Stimulated activated CD8-positive, alpha-beta memory T cell treated with anti-CD3 and anti-CD28 coated beads, Interleukin-4, amount 100 ng/mL, for 1 hour (primary cell): ENCODE measurements at places on chromosomes 6 and 20.

DNA sequence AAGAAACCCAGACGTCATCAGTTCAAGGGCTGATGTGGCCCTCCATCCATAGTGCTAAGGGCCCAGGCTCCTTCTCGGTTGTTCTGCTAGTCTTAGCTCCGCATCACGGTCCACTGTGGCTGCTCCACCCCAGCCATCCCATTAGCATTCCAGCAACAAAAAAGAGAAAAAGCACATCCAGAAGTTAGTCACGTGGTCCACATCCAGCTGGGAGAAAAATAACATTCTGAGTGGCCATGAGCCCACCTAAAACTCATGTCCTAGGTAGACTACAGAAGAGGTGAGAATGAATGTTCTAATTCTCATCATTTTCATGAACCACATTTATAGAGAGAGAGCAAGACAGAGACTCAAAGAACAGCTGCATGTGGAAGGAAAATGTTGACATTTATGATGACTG, 49.4 kb upstream of the TAB2 start:
- no peak for DNase-seq

DNA sequence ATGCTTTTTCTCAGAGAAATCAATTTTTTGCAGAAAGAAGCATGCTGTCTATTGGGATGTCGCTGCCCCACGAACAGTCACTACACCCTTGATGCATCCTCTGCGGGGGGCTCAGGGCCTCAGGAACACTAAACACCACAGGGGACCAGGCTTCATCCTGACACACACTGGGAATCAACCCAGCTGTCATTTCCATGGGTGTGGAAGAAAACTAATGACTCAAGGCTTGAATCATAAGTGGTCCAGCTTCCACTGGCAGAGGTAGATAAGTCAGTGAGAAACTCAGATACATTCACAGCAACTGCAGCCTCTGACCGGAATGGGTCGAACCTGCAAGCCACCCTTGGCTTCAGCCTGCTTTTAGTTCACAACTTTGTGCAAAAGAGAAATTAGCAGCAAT, 81.3 kb upstream of the SPTLC3 start:
- no peak for DNase-seq

GRCh38 chr6:126067073-126067472, 80.7 kb downstream of the TRMT11 start:
- no peak for DNase-seq

- DNase-seq = no peak
These were observed 4.6 kb downstream of the TGM3 start for GRCh38 chr20:2300420-2300819.

DNA sequence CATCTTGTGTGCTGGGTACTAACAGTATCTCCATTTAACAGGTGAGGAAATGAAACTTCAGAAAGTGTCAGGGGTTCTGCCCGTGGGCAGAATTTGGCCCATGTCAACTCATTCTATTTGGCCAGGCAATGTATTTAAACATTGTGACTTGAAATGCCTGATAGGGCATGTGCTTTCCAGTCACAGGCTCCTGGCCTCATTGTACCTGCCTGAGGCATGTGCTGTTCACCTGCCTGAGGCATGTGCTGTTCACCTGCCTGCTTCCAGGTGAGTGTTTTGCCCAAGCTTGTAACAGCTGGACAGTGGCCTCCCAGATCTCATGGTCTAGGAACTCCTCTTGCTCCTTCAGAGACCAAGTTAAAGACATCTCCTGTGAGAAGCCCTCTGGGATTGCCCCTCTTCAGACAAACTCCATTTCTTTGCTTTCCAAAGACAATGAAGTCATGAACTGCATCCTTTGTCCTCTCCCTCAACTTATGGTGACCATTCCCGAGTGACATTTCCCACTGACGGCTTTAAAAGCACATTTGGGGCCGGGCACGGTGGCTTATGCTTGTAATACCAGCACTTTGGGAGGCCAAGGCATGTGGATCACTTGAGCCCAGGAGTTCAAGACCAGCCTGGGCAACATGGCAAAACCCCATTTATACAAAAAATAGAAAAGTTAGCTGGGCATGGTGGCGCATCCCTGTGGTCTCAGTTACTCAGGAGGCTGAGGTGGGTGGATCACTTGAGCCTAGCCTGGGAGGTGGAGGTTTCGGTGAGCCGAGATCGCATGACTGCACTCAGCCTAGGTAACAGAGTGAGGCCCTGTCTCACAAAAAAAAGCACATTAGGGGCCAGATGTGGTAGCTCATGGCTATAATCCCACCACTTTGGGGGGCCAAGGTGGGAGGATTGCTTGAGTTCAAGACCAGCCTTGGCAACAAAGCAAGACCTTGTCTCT, 48.7 kb downstream of the BCAS4 start:
- DNase-seq = no peak

DNA sequence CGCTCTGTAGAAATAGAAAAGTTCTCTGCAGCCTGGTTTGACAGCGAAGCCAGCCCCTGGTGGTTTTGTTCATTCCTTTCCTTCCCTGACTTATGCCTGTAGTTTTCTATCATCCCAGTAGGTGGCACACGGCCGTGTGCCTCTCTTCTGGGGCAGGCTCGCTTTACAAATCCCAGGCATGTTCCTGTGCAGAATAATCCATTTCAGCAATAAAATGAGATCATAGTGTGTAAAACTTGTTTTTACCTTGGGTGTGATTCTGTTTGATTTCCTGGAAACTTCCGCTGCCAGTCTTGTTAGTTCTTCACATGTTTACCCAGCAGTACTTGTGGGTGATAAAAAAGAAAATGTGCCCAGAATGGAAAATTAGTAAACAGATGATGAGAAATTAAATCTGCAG, 7.4 kb upstream of the INSM1 start:
- no peak for DNase-seq

DNA sequence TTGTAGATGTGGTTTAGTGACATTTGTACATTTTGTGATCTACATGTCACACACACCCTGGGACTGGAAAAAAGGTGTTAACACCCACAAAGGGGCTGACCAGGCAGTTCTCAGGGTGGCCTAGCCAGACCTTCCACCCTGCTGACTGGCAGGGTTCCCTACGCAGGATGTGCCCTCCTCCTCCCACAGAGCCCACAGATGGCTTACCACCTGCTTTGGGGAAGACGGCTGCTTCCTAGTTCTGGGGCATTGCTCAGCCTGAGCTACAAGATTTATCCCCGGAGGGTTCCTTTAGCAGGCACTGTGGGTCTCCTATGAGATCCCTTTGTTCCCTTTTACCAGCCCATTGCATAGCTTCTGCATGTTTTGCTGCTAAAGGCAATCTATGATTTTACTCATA, 35.1 kb downstream of the SNAP25 start:
- no peak for DNase-seq

DNA sequence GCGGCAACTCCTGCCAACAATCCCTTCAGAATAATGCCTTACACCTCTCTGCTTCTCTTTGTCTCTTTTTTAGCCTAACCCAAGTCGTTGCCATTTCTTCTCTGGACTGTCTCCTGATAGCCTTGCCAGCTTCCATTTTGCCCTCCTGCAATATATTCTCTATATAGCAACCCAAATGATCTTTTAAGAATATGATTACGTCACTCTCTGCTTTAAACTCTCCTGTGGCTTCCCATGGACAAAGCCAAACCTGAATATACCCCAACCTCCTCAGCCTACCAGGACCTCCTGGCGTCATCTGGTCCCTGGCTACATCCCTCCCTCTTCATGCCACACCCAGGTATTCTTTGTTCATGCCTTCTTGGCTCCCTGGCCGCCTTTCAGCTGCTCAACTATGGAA, 126.5 kb upstream of the KCNK16 start:
- DNase-seq = no peak

DNA sequence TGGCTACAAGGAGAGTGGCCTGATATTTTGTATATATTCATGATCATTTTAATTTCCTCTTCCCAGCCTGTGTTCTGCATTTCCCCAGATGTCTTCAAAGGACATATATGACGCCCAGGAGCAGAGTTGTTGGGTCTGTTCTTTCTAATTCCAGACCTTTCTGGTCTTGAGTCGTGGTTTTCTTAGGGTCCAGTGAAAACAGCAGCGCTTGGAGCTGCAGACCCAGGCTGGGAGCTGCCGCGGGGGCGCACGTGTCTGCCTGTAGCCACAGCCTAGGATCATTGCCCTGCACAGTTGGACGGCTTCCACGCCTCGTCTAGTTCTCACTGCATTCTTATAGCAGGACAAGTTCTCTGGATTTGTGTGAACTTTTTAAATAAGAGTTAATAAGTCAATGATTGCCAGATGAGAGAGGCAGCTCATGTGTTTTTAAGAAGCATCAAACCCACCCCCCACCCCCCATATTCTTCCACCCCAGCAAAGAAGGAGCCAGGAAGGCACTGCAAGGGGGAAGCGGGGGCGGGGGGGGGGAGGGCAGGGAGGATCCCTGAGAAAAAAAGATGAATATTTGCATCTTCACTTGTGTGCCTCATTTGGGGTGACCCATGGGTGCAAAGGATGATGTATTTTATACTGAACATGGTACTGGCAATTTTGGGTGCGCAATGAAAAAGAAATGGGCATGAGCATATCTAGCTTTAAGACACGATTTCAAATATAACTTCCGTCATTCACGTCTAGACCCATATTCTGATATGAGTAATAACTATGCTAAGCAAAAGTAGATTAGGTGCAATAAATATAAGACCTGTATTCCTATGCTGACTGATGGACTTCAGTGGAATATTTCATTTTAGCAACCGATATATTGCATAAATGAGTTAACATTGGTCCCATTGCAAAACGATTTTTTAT, 160.0 kb downstream of the TBXT start:
- no peak for DNase-seq

DNA sequence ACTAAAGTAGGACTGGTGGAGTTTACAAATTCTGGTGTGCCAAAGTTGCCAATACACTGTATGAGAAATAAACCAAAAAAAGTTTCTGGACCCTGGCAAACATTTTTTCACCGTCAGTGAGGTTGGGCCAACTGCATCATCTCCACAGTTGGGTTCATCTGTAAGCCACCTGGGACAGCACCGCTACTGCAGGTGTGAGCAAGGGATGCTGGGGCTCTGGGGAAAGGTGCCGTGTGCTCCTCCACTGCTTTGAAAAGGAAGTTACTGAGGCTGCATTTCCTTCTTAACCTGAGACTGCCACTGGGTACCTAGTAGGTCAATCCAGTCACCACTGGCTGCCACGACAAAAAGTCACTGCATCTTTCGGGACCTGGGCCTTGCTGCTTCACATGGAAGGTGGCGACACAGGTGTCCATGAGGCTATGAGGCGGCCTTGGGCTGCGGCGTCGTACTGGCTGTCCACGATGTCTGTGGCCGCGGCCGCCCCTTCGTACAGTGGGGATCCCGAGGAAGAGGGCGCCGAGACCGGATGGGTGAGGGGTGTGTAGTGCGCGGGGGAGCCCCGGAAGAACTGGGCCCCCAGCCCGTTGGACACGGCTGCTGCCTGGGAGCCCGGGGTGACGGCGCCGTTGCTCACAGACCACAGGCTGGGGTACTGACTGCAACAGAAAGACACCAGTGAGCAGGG, 9.6 kb downstream of the TBXT start:
- no peak for DNase-seq

GRCh38 chr6:138555421-138555988, 56.2 kb upstream of the NHSL1 start:
- no peak for DNase-seq

DNA sequence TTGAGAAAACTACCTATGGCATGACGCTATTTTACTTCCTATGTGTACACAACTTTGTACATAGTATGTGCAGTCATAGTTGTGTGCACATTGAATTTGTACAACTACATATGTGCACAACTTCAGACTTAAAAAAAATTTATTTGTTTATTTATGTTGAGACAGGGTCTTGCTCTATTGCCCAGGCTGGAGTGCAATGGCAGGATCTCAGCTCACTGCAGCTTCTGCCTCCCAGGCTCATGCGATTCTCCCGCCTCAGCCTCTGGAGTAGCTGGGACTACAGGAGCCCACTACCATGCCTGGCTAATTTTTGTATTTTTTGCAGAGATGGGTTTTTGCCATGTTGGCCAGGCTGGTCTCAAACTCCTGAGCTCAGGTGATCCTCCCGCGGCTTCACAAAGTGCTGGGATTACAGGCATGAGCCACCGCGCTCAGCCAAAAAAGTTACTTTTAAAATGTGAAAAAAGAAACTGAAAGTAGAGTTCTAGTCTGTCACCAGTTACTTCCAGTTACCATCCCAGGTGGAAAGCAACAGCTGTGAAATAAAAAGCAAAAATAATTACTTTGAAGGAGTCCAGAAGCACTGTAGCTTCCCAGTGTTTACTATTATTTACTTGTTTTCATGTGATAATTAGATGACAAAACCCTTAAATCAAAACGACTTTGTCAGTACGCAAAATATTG, 1.7 kb upstream of the ZKSCAN8 start:
- DNase-seq = no peak

- no peak for DNase-seq
These were observed 27.4 kb downstream of the CDC40 start for GRCh38 chr6:110207652-110208051.
